ENCODE measurements at places on chromosomes 7 and 10.
A peak's percentile ranks its signal among the peaks of the same experiment; 100 is the strongest.

DNA sequence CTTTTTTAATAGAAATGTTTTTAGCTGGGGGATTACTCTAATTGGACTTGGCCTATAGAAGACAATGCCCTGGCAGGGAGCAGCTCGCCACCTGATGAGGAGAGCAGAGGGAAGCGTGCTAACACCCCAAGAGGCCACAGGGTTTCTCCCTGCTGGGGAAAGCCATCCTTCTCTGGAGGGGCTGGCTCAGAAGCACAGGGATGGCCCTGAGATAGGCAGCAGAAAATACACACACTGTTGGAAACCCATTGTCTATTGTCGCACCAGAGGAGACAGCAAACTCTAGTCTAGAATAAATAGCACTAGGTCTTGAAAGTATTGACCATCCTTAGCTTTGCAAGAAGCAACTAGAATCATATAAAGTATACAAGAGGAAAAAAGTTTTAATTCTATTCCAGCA is 5.4 kb downstream of the COBL start:
- no peak for DNase-seq

DNA sequence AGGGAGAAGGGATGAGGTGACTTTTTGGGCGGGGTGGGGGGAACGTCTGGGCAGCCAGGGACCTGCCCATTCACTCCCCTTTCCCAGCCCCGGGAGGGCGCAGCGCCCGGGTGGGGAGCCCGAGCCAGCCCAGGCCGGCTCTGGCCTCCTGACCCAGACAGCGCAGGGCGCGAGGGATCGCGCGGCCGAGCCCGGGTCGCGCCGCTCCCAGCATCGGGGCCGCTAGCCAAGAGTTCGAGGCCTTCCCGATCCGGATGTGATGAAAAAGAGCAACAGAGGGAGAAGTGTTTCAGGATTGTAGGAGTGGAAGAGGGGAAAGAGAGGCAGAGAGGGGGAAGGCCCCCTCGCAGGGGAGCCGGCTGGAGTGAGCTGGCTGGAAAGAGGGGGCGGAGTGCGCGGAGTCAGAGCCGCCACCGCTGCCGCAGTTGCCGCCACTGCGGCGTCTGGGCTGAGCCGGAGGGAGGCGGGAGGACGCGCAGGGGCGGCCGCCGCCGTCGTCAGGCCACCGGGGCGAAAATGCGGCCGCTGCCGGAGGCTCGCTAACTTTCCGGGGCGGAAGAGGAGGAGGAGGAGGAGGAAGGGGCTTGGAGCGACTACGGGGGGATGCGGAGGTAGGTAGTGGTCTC is at the start of gene MDFIC:
Gene MDFIC, plus strand, starts transcription at position 69 of the 626 bp plus-strand sequence. CDS start 940 bp downstream, outside the sequence.
- DNase-seq: peak; percentile 10

- no peak for DNase-seq
Measured at GRCh38 chr7:132499065-132499464, 77.2 kb downstream of the PLXNA4 start.

DNA sequence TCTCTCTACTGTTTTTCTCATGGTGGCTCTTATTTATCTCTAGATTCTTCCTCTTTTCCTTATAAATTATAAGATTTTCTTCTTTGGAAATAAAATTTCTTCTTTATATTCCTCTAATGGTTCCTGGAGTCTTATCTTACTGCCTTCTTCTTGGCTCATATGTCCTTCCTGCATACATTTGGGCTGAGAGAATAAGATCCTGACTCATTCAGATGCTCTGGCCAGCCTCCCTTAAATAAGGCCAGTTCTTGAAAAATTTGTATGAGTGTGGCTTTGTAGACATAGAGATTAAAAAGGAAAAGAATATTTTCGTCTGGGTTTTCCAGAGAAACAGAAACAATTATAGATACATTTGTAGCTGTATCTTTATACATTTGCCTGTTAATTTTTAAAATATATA is 411.3 kb downstream of the KIF20B start:
- no peak for DNase-seq

- no peak for DNase-seq
Measured at GRCh38 chr10:15053061-15053460, 9.3 kb downstream of the OLAH start.
